Tibial artery (tissue), 4 donors: ENCODE measurements at places on chromosomes 13 and 19.

DNA sequence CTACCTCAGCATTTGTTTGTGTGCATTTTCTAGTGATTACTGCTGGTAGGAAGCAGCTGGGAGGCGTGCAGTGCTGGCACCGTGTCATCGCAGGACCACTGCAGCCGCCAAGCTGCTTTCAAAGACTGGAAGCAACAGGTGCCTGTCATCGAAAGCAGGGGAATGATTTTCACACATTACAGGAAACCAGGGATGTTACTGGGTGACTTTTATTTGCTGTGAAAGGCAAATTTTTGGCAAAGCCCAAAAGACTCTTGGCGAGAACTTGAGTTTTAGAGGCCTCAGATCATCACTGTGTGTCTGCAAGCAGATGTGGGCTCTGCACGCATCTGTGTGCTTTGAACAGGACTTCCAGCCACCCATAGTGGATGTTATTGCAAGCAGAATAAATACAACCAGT lies 176.4 kb downstream of the FLT1 start:
- no peak for DNase-seq

- DNase-seq = no peak
Measured at GRCh38 chr13:38635030-38635429, 51.8 kb upstream of the FREM2 start.

GRCh38 chr13:36872621-36873020 lies 47.4 kb downstream of the SMAD9 start:
- no peak for DNase-seq

DNA sequence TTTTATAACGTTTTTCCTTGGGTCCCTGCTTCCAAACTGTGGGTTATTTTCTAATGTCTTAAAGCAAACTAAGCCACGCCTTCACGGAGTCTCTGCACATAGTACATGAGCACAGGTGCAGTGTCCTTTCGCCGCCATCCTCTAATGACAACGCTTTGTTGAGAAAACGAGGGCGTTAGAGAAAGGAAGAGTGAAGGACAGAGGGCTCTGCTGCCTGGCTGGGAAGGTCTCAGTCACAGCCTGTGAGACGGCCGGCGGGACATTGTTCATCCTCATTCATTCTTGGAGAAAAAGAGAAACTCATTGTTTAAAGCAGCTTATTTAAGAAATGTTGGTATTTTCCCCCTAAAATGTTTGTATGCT lies 9.5 kb downstream of the IL17D start:
- peak; percentile 67 for DNase-seq
